ENCODE measurements at places on chromosomes 6 and 20.

DNA sequence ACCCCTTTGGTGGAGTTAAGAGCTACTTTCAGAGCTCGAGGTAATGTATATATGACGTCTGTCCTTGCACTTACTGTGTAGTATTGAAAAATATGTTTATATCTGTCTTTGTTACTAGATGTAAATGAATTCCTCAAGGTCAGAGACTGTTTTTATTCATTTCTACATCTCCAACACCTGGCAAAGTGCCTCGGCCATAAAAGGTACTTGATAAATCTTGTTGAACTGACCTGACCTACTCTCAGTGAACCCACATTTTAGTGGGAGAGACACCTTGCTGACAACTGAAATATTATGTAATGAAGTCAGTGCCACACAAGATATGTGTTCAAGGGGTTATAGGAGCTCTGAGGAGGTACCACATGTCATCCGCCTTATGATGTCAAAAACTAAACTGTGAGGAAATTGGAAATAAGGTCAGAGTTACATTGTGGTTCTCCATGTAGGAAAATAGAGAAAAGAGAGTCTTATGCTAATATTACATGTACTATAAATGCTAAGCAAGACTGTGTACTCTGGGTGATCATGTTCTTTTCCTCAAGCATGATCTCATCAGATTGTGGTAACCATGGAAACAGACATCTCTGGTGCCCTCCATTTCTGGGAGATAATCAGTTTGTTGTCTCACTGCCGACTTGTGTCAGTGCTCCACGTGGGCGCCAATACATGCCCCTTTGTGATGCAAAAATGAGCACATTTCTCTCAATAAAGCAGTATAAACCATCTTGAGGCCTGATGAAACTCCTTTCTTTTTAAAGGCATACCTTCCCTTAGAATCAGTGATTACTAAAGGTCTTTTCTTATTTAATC lies 5.7 kb upstream of the TMEM30A start:
- DNase-seq, result peak; percentile 20

- no peak for DNase-seq
Measured at GRCh38 chr6:13369591-13369990, 41.3 kb upstream of the TBC1D7 start.

- no peak for DNase-seq
Measured at GRCh38 chr6:138145402-138145801, 16.3 kb upstream of the ARFGEF3 start.

DNA sequence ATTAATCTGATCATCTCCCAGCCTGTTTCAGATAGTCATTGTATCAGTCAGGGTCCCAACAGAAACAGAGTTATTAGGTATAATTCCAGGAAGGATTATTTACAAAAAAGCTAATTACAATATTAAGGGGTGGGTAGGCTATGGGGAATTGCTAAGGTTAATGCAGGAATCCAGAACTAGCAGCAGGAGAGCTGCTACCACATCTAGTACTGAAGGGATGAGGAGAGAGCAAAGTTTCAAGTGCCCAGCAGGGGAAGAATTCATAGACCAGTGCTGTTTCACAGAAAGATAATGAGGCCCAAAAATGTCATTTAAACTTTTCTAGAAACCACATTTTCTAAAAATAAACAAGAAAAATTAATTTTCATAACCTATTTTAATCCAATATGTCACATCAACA lies 284.2 kb downstream of the HACE1 start:
- DNase-seq, result no peak

GRCh38 chr20:61100489-61100888 lies 151.6 kb upstream of the CDH4 start:
- DNase-seq, result no peak

- DNase-seq, result no peak
Measured at GRCh38 chr6:45610374-45610773, 232.6 kb upstream of the SUPT3H start.
